ENCODE measurements at places on chromosomes 5 and 9. TPM values are rescaled to one million over a fixed set of nuclear protein-coding genes. Genes with fewer than 3 reads are reported as not detected.

PCDHB4 gene
- total RNA-seq: 1.8 TPM

ASPN gene
- 3.7 TPM for total RNA-seq

BNC2 gene
- total RNA-seq: 12.3 TPM

PCDHGA2 gene
- 3.2 TPM for total RNA-seq

CAVIN4 gene
- not detected for total RNA-seq

CWC27 gene
- total RNA-seq: 16.2 TPM

CAPSL gene
- not detected for total RNA-seq

NEURL1B gene
- total RNA-seq: 40.9 TPM

ZNF879 gene
- total RNA-seq: 1.6 TPM

MAMDC4 gene
- 3.9 TPM for total RNA-seq

DNA sequence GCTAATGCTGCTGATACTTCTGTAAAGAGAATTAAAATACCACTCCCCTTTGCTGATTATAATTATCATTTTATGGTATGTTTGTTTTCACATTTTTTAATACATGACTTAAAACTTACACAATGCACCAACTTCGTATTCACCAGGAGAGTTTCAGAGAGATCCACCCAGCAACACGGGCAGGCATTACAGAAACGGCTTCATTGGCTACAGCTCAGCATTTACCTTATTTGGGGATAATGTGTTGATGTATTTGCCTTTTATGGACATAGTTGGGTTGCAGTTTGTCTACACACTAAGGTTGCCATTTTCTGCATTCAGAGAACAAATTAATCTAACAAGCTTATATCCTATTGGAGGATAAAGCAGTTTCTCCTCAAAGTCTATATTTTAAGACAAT, 423.6 kb downstream of the PRDM9 start:
- H3K4me3 ChIP-seq: no peak overlapping the region
- no peak overlapping the region for H3K27ac ChIP-seq

GRCh38 chr9:99713838-99714306, 107.8 kb upstream of the NR4A3 start:
- no peaks in the 10 kb centered on the region for H3K36me3 ChIP-seq
- no peak for DNase-seq
- H3K27me3 ChIP-seq: no peaks in the 10 kb centered on the region
- no peak overlapping the region for H3K4me3 ChIP-seq
- H3K27ac ChIP-seq: no peak overlapping the region
- H3K4me1 ChIP-seq: no peaks in the 10 kb centered on the region

DNA sequence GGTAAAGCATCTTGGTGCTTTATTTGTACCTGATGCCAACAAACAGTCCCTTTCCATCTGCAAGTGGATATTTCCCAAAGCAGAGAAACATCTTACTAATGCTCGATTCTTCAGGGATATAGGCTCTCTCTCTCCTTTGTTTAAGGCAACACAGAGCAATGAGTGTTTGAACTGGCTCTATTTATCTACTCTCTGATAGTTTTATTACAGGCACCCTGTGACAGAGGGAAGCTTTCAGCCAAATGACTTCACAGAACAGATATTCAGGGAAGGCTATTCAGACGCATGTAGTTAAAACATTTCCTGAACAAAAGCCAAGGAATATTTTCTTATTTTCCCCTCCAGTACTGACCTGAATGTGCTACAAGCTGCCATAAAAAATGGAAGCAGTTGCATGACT, 141.8 kb downstream of the YIPF5 start:
- no peak overlapping the region for H3K4me3 ChIP-seq
- peaks cover 9% of the 10 kb centered on the region for H3K4me1 ChIP-seq
- H3K36me3 ChIP-seq: no peaks in the 10 kb centered on the region
- no peak for DNase-seq

DNA sequence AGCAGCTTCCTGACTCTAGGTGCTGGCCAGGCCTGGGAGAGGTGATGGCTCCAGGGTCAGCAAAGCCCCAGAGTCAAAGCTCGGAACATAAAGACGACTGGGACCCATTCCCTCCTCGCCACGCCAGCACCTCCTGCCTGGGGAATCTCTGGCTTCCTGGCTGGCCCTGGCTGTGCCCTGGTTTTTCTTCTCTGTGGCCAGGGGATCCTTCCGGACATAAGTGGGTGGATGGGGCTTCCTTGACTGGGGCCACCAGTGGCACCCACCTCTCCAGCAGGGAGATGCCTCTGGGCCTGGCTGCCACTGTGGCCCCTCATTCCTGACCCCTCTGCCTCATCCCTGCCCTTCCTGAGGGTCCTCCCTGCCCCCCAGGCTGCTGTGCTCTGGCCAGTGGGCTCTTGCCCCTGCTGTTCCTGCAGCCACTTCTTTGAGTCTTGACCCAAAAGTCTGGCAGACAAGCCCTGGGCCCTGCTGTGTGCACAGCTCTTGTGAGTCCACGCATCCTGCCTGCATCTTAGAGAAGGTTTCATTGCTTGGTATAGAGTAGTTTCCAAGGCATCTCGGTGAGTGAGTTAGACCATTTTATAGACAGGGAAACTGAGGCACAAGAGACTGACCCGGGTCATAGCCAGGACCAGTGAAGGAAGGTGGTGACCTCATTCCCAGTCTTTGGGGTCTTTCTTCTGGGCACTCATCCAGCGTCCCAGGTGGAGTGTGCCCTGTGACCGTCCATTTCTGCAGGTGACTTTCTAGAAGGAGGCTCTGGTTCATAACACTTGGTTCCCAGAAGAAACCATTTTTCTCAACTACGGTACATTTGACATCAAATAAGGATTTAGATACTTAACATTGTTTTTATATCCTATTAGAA, 17.3 kb upstream of the LPCAT1 start:
- H3K27ac ChIP-seq: peak overlapping the region; percentile 42
- H3K27me3 ChIP-seq: no peaks in the 10 kb centered on the region
- peak; percentile 57 for DNase-seq
- no peaks in the 10 kb centered on the region for H3K36me3 ChIP-seq

DNA sequence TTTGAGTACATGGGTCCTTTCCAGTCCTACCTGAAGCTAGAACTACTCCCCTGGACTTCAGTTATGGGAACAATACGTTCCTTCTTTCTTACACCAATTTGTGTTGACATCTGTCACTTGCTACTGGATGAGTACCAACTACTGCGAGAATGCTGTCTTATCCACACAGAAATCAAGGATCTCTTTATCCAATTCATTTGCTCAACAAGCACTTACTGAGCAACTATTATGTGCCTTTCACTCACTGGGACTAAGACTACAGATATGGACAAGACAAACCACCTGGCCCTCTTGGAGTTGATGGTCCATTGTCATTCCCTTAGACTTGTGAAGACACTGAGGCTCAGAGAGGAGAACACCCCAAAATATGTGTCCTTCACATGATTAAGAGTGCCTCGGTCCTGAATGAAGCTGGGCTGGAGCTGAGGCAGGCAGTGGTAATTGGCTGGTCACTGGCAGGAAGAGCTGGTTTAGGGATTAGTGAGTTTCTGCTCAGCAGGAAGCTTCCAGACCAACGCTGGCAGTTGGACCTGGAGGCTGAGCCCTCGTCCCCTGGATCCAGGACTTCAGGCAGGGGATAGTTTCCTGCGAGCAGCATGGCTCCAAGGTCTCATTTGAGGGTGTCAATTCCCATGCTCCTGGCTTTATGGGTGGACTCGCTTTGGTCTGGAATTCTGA, 8.4 kb upstream of the ARSI start:
- H3K27me3 ChIP-seq: no peaks in the 10 kb centered on the region
- H3K36me3 ChIP-seq: no peaks in the 10 kb centered on the region
- H3K4me3 ChIP-seq: no peak overlapping the region

DNA sequence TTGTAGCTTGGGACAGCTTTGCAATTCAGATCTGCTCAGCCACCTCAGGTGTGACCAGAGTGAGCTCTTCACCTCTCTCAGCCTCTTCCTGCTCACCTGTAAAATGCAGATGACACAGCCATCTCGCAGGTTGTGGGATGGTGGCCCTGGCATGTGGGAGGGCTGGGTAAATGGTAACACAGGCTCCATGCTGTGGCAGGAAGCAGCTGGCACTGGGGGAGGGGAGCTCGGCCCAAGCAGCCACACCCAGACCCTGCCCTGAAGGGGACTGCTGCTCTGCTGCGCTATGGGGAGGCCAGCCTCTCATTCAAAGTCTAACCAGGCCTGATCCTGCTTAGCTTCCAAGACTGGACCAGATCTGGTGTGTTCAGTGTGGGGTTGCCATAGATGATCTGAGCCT, 24.1 kb downstream of the PHF2 start:
- H3K4me3 ChIP-seq: no peak overlapping the region
- H3K4me1 ChIP-seq: peaks cover 29% of the 10 kb centered on the region
- H3K27me3 ChIP-seq: no peaks in the 10 kb centered on the region
- DNase-seq: no peak
- no peaks in the 10 kb centered on the region for H3K36me3 ChIP-seq
- no peak overlapping the region for H3K27ac ChIP-seq

DNA sequence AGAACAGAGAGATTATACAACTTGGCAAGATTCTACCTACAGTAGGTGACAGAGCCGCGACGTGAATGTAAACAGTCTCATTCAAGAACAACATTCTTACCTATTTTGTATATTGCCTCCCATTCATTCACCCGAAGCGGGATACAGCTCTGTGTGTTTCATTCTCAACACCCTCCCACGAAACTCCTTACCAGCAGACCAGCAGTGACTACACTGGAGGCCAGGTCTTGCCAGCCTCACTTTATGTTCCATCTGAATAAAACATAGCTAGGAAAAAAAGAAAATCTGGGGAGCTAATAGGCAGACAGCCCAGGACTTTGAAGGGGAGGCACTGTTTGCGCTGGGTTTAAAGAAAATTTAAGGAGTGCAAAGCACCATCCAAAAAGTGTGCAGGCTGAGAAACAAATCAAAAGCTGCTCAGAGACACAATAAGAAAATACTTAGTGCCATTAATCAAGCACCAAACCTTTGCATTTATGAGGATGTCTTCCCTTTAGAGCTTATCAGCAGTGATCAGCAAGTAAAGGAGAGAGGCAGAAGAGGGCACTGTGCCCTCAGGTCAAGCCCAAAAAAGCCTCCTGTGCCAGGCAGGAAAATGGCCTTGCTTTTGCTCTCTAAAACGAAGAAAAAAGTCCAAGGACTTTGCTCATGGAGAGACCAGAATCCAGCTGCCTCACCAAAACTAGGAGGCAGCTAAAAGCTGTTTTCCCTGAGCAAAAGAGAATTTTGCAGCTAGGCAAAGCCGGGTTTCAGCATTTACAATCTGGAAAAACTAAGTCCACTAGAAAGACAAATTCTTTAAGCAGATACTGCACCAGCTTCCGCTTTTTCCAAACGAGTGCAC, 295.1 kb downstream of the BNC2 start:
- H3K27me3 ChIP-seq: no peaks in the 10 kb centered on the region
- H3K4me1 ChIP-seq: no peaks in the 10 kb centered on the region
- H3K36me3 ChIP-seq: no peaks in the 10 kb centered on the region
- H3K4me3 ChIP-seq: no peak overlapping the region
- no peak overlapping the region for H3K27ac ChIP-seq

DNA sequence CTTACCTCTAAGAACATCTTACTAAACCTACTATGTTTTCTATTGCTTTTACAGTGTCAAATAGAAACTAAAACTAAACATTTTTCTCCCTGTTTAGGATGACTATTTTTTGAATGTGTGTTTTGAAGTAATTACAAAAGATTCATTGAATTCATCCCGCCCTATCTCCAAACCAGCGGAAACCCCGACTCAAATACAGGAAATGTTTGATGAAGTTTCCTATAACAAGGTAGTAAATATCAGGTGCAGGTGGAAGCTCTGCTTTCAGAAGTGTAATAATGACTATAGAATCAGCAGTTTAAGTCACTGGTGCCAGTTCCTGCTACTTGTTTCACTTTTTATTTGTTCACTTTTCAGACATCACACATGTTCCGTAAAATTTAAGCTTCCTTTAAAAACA, 20.0 kb downstream of the ERAP2 start:
- no peaks in the 10 kb centered on the region for H3K27me3 ChIP-seq
- H3K4me3 ChIP-seq: no peak overlapping the region
- H3K27ac ChIP-seq: no peak overlapping the region
- H3K36me3 ChIP-seq: peaks cover 33% of the 10 kb centered on the region
- no peaks in the 10 kb centered on the region for H3K4me1 ChIP-seq

DNA sequence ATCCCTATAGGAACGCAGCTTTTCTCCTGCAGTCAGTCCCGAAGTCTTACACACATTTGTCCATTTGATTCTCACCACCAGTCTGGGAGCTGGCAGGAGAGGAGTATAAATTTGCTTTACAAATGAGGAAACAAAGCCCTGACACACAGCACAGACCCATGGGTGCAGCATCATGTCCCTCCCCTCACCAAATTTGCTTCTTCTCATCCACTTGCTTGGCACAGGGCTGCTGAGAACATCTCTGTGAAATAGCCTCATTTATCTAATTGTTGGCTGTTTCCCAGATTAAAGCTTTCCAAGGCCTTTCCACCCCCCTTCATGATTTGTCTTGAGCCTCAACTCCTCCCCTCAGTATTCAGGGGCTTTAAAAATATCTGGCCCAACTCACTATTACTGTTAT, 11.3 kb upstream of the ADRB2 start:
- no peak overlapping the region for H3K27ac ChIP-seq
- H3K4me1 ChIP-seq: no peaks in the 10 kb centered on the region
- no peak overlapping the region for H3K4me3 ChIP-seq
- no peaks in the 10 kb centered on the region for H3K27me3 ChIP-seq
- no peaks in the 10 kb centered on the region for H3K36me3 ChIP-seq

Measured in suprapubic skin (tissue), 4 donors.